Osteocyte (in vitro differentiated cells): ENCODE measurements at places on chromosomes 7 and 10. TPM values are rescaled to one million over a fixed set of nuclear protein-coding genes. Genes with fewer than 3 reads are reported as not detected.

DNA sequence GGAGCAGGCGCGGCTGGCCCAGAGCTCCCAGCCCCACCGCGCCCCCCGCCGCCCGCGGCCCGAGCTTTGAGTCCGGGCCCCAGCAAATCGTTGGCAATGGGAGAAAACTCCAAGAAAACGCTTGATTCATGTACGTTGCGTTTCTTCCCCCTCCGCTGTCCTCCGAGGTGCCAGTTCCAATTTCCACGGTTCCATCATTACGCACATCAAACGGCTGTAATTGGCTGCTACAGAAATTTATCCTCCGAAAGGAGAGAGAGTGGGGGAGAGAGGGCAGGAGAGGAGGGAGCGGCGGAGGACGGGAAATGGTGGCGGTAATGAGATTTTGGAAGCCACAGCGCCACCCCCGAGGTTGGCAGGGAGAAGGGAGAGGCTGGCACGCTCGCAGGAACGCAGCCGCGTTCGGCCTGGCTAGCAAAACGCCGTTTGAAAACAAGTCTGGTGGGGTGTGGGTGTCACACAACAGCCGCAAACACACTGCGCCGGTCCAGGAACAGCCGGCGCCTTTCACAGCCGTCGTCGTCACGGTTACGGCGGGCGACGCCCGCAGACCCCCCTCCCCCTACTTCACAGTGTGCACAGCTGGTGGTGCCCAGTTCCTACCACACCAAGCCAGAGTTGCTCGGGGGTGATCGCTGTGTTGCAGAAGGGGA lies 57.5 kb downstream of the UNCX start:
- no peak for DNase-seq
- no peaks in the 10 kb centered on the region for H3K36me3 ChIP-seq
- peaks cover 2% of the 10 kb centered on the region for H3K27me3 ChIP-seq
- no peak overlapping the region for H3K27ac ChIP-seq
- no peaks in the 10 kb centered on the region for H3K4me1 ChIP-seq

GRCh38 chr10:89534826-89535166 lies 598 bp downstream of the SLC16A12 start:
- H3K27me3 ChIP-seq: no peaks in the 10 kb centered on the region
- peak overlapping the region; percentile 80 for H3K4me3 ChIP-seq
- no peak for DNase-seq
- H3K36me3 ChIP-seq: peaks cover 6% of the 10 kb centered on the region
- H3K4me1 ChIP-seq: peaks cover 22% of the 10 kb centered on the region
- peak overlapping the region; percentile 58 for H3K27ac ChIP-seq

GRCh38 chr7:117062300-117062699 lies 109.0 kb downstream of the ST7 start:
- H3K4me1 ChIP-seq: peaks cover 38% of the 10 kb centered on the region
- peaks cover 3% of the 10 kb centered on the region for H3K36me3 ChIP-seq
- peak overlapping the region; percentile 72 for H3K27ac ChIP-seq
- no peak overlapping the region for H3K4me3 ChIP-seq
- no peaks in the 10 kb centered on the region for H3K27me3 ChIP-seq

DNA sequence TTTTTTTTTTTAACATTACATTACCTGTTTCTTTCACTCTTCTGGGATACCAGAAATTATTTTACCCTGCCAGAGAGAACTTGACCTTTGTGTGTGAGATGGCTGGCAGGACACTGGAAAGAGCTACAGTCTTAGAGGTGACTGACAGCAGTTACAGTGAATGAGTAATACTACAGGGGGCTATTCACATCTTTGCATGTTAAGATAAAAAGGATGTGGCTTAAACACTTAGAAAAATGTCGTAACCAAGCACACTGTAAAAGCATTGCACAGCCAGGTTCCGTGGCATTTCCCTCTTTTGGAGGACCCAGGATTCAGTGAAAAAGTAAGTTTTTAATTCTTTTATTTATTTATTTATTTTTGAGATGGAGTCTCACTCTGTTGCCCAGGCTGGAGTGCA lies 18.8 kb upstream of the TBC1D12 start:
- H3K27ac ChIP-seq: no peak overlapping the region
- H3K4me1 ChIP-seq: no peaks in the 10 kb centered on the region
- DNase-seq: no peak
- no peak overlapping the region for H3K4me3 ChIP-seq
- H3K36me3 ChIP-seq: no peaks in the 10 kb centered on the region

- no peaks in the 10 kb centered on the region for H3K36me3 ChIP-seq
- H3K27ac ChIP-seq: no peak overlapping the region
- H3K27me3 ChIP-seq: no peaks in the 10 kb centered on the region
- peaks cover 12% of the 10 kb centered on the region for H3K4me1 ChIP-seq
- DNase-seq: no peak
- no peak overlapping the region for H3K4me3 ChIP-seq
Measured at GRCh38 chr10:99844433-99844955, 62.1 kb downstream of the ABCC2 start.

GRCh38 chr7:39650676-39651075 lies 27.3 kb downstream of the RALA start:
- no peak overlapping the region for H3K27ac ChIP-seq
- no peak for DNase-seq
- H3K4me3 ChIP-seq: no peak overlapping the region
- peaks cover 7% of the 10 kb centered on the region for H3K36me3 ChIP-seq
- no peaks in the 10 kb centered on the region for H3K27me3 ChIP-seq

DNA sequence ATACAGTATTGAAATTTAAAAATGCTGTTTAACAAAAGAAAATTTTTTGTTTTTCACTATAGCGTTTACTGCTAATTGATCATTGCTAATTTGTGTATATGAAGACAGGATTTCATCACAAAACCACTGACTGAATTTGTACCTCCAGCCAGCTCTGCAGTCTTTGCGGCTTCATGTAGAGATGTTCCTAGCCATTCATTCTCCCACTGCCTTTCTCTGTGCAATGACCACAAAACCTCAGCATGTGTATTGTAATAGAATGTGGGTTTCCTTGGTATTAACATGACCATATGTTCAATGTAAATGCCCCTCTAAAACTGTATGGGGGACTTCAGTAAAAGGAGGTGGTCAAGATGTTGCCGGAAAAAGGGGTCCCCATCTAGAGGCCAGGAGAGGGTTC lies 81.1 kb upstream of the STEAP1B start:
- no peaks in the 10 kb centered on the region for H3K36me3 ChIP-seq
- H3K4me3 ChIP-seq: no peak overlapping the region
- no peak overlapping the region for H3K27ac ChIP-seq
- no peak for DNase-seq
- no peaks in the 10 kb centered on the region for H3K27me3 ChIP-seq

GRCh38 chr10:59108886-59109288 lies 67.6 kb upstream of the PHYHIPL start:
- H3K36me3 ChIP-seq: no peaks in the 10 kb centered on the region
- DNase-seq: no peak
- no peaks in the 10 kb centered on the region for H3K4me1 ChIP-seq
- peaks cover 64% of the 10 kb centered on the region for H3K27me3 ChIP-seq
- H3K4me3 ChIP-seq: no peak overlapping the region

- H3K4me1 ChIP-seq: peaks cover 6% of the 10 kb centered on the region
- no peak overlapping the region for H3K27ac ChIP-seq
- peak overlapping the region; percentile 70 for H3K4me3 ChIP-seq
- no peak for DNase-seq
- no peaks in the 10 kb centered on the region for H3K36me3 ChIP-seq
- H3K27me3 ChIP-seq: peaks cover 4% of the 10 kb centered on the region
Measured at GRCh38 chr10:116741391-116742351, 695 bp downstream of the HSPA12A start.

DNA sequence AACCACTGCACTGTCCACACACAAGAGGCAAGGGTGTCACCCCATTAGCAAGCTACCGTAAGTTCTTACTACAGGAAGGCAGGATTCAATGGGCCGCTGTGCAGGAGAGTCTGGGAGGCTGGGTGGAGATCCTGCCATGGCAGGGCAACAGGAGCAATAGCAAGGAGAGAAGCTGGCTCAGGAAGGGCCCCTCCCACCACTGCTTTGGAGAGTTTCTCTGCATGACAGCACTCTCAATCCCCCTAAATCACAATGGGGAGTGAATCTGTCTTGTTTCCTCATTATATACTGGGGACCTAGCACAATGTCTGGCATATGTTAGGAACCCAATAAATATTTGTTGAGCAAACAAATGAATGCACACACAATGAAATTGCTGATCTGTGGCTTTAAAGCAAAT lies 83.2 kb upstream of the SFMBT2 start:
- H3K27ac ChIP-seq: no peak overlapping the region
- H3K27me3 ChIP-seq: peaks cover 4% of the 10 kb centered on the region
- H3K4me1 ChIP-seq: no peaks in the 10 kb centered on the region
- peak; percentile 74 for DNase-seq
- H3K36me3 ChIP-seq: no peaks in the 10 kb centered on the region
- no peak overlapping the region for H3K4me3 ChIP-seq

- peak overlapping the region; percentile 68 for H3K4me3 ChIP-seq
- peak overlapping the region; percentile 77 for H3K27ac ChIP-seq
- no peaks in the 10 kb centered on the region for H3K36me3 ChIP-seq
- peaks cover 34% of the 10 kb centered on the region for H3K4me1 ChIP-seq
- DNase-seq: no peak
- H3K27me3 ChIP-seq: no peaks in the 10 kb centered on the region
Measured at GRCh38 chr10:84360637-84361365, 32.4 kb downstream of the CCSER2 start.

GRCh38 chr10:71234970-71235685 lies 22.8 kb downstream of the UNC5B start:
- H3K27me3 ChIP-seq: no peaks in the 10 kb centered on the region
- peak overlapping the region; percentile 33 for H3K4me3 ChIP-seq
- H3K36me3 ChIP-seq: no peaks in the 10 kb centered on the region
- peaks cover 27% of the 10 kb centered on the region for H3K4me1 ChIP-seq
- DNase-seq: no peak

GRCh38 chr7:14836006-14836405 lies 66.5 kb downstream of the DGKB start:
- peak overlapping the region; percentile 88 for H3K27ac ChIP-seq
- H3K36me3 ChIP-seq: no peaks in the 10 kb centered on the region
- H3K4me1 ChIP-seq: peaks cover 52% of the 10 kb centered on the region
- H3K27me3 ChIP-seq: no peaks in the 10 kb centered on the region

GRCh38 chr7:128112018-128112780 lies 81.0 kb upstream of the LRRC4 start:
- peaks cover 10% of the 10 kb centered on the region for H3K4me1 ChIP-seq
- DNase-seq: no peak
- H3K27me3 ChIP-seq: peaks cover 16% of the 10 kb centered on the region
- H3K4me3 ChIP-seq: no peak overlapping the region
- H3K36me3 ChIP-seq: no peaks in the 10 kb centered on the region

GRCh38 chr10:114829160-114829909 lies 7.8 kb downstream of the FHIP2A start:
- H3K36me3 ChIP-seq: peaks cover 33% of the 10 kb centered on the region
- H3K4me3 ChIP-seq: no peak overlapping the region
- no peak for DNase-seq
- no peak overlapping the region for H3K27ac ChIP-seq
- no peaks in the 10 kb centered on the region for H3K27me3 ChIP-seq

GRCh38 chr10:88092973-88093372 lies 229.5 kb downstream of the PTEN start:
- H3K27me3 ChIP-seq: peaks cover 5% of the 10 kb centered on the region
- H3K36me3 ChIP-seq: no peaks in the 10 kb centered on the region
- no peaks in the 10 kb centered on the region for H3K4me1 ChIP-seq
- DNase-seq: no peak
- no peak overlapping the region for H3K27ac ChIP-seq

- H3K4me1 ChIP-seq: peaks cover 25% of the 10 kb centered on the region
- H3K4me3 ChIP-seq: peak overlapping the region; percentile 50
- no peak overlapping the region for H3K27ac ChIP-seq
- H3K36me3 ChIP-seq: peaks cover 5% of the 10 kb centered on the region
Measured at GRCh38 chr10:19819419-19820033, 3.3 kb downstream of the PLXDC2 start.

- DNase-seq: no peak
- peaks cover 37% of the 10 kb centered on the region for H3K36me3 ChIP-seq
- H3K27ac ChIP-seq: no peak overlapping the region
- H3K4me1 ChIP-seq: no peaks in the 10 kb centered on the region
- no peak overlapping the region for H3K4me3 ChIP-seq
Measured at GRCh38 chr10:67935223-67935622, 50.8 kb downstream of the SIRT1 start.

- H3K27ac ChIP-seq: no peak overlapping the region
- DNase-seq: no peak
Measured at GRCh38 chr7:26614503-26614902, 249.9 kb downstream of the SKAP2 start.

- peak overlapping the region; percentile 96 for H3K4me3 ChIP-seq
- H3K4me1 ChIP-seq: peaks cover 52% of the 10 kb centered on the region
- DNase-seq: peak; percentile 90
- H3K27ac ChIP-seq: peak overlapping the region; percentile 98
- H3K27me3 ChIP-seq: no peaks in the 10 kb centered on the region
Measured at GRCh38 chr7:116211006-116211912, 920 bp downstream of the TES start.

DNA sequence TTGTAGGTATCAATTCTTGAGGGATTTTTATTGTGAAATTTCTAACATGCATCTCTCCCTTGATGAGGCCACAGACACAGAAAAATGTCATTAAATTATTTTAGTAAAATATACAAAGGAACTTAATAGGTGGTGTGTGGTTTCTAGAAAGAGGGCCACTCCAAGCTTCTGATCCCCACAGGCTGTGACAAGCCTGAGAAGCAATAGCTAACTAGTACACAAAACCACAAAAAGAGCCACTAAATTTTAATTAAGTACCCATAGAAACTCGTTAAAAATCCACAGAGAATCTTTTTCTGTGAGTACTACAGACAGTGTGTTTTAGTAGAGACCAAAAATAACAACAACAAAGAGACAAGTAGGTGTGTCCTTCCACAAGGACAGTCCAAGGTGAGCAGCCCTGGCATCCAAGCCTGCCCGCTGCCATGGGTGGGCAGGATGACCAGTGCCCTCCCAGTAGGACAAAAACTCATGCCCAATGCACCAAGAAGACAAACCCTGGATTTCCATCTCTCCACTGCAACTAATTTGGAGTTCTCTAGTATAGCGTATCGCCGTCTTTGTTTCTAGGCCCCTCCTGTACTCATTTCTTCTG lies 81.0 kb downstream of the RNF216 start:
- peaks cover 15% of the 10 kb centered on the region for H3K36me3 ChIP-seq
- H3K27ac ChIP-seq: peak overlapping the region; percentile 99
- DNase-seq: no peak
- no peak overlapping the region for H3K4me3 ChIP-seq

Gene PAOX
- total RNA-seq: 6.5 and 8.7 TPM in 2 replicates

Gene SRRM3
- total RNA-seq: 0.46 and 0.71 TPM in 2 replicates

Gene CALD1
- total RNA-seq: 781 and 807 TPM in 2 replicates

Gene NPFFR1
- total RNA-seq: not detected in 2 replicates
